Mucosa of gallbladder (tissue), 1 donor: ENCODE measurements at places on chromosomes 2 and 18. TPM values are rescaled to one million over a fixed set of nuclear protein-coding genes. Genes with fewer than 3 reads are reported as not detected.

- DNase-seq = no peak
Measured at GRCh38 chr18:79241755-79242154, 154.0 kb upstream of the NFATC1 start.

Gene TMEM237
- 13.5 TPM for total RNA-seq

- no peak for DNase-seq
Measured at GRCh38 chr2:16038621-16039020, 98.3 kb downstream of the MYCN start.

Gene MBOAT2
- 21.7 TPM for total RNA-seq

Gene TEKT4
- total RNA-seq = 0.14 TPM

GRCh38 chr2:14137643-14138042 lies 494.9 kb upstream of the LRATD1 start:
- no peak for DNase-seq

Gene REG1B
- 8.1 TPM for total RNA-seq

DNA sequence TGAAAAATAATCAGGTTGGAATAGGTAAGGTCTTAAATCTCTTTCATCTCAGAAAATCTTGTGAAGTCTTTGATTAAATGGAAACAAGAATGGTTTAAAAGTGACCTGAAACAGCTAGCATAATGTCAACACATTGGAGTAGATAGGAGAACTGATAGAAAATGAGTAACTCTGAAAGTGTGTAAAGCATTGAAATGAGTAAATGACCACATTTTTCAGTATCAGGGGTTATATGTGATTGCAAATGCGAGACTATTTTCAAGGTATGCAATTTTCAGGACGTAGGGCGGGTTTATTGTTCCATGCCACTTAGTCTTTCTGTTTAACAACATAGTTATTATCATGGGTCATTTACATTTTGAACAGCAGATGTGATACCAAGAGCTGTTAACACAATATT lies 1383.2 kb downstream of the LRP1B start:
- DNase-seq = no peak

Gene ANKRD62
- total RNA-seq = not detected

DNA sequence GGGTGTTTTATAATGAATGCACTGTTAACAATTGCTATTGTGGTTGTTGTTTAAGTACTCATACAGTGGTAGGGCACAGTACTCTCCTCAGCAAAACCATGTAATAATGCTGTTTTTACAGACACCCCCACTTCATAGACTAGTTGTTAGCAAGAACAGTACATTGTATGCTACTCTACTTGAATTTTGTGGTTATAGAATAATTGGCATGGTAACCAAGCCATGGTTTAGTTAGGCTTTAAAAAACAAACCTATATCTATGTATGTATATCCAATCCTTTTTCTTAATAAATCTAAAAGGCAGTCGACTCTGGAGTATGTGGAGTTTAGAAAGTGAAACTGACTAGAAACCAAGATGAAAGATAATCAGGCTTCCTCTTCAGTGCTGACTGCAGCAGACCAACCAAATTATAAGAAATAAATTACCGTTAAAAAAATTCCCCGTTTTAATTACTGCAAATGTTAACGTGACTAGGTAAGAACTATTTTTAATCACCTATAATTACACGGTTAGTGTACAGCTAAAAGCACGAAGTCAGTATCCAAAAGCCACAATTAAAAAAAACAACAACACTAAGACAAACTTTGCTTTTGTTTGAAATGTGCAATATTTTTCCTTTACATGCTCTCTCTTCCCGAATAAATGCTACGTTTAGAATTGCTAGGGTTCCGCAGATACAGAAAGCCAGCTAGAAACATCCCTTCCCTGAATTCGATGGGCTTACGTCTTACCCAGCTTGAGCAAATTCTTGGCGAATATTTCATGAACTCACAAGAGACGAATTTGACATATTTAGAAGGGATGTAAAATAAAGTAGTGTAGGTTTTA lies 113.3 kb upstream of the SERTAD2 start:
- DNase-seq = no peak

- no peak for DNase-seq
Measured at GRCh38 chr18:11665587-11665986, 23.5 kb upstream of the GNAL start.

Gene CHRND
- total RNA-seq = not detected

DNA sequence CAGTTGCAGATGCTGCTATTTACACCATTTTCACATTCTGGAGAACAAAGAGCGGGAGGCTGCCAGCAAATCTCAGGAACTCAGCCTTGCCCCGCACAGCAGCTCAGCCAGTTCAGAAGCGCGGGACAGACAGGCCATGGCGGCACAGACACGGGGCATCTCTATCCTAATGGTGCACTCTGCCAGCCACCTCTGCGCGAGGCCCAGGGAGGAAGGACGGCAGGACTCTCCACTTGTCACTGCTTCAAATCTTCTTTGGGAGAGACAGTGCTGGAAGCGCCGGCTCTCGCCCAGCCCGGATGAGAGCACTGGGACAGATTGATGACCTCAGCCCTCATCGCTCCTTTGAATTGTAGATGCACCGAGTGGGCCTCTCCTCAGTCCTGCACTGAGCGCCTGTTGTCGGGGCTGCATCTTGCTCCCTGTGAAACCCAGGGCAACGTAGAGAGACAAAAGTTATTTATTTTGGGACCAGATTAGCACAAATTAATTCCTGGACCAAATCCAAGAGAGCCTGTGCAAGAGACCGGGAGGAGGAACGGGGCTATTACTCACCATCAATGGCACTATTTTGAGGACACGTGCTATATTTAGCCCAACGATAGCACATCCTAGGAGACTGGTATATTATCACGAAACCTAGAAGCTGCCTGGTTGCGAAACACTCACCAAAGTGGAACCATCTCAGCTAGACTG lies 211.4 kb upstream of the SMIM21 start:
- DNase-seq = no peak

Gene B3GNT7
- 281 TPM for total RNA-seq

DNA sequence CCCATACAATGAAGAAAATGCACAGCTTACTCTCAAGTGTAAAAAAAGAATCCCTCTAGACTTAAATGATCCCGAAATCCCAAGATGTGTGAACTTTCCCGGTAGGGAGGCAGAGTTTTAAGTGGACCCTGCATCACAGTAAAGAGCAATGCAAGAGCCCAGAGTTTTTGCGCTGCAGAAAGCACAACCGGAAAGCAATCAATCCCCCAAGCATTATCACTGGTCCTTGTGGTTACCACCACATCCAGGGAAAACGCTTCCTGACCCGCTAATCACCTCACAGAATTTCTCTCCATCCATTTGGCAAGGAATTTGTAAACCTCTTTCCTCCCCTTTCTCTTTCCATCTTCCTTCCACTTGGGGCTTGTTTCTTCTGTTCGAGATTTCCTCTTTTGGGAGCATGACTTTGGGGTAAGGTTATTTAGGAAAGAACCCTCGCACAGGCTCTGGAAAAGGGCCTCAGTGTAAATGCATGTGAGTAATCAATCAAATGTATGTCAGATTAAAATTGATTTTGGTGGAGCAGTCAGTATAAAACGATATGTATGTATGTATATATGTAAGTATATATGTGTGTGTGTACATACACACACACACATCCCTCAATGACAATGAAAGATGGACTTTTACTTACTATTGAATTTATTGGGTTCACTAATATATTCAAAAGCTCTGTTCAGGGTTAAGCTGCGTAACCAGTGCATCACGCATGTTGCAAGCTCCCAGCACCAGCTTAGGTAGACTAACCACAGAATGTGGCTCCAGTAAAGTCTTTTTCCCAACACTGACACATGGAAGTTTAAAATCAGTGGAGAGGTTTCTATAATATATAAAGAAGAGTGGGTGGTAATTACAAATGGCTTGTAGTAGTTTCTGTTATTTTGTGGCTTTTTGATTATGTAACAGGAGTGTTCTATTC lies 1.6 kb downstream of the PLCL1 start:
- DNase-seq = no peak

- no peak for DNase-seq
Measured at GRCh38 chr2:160097326-160097725, 34.9 kb upstream of the PLA2R1 start.

DNA sequence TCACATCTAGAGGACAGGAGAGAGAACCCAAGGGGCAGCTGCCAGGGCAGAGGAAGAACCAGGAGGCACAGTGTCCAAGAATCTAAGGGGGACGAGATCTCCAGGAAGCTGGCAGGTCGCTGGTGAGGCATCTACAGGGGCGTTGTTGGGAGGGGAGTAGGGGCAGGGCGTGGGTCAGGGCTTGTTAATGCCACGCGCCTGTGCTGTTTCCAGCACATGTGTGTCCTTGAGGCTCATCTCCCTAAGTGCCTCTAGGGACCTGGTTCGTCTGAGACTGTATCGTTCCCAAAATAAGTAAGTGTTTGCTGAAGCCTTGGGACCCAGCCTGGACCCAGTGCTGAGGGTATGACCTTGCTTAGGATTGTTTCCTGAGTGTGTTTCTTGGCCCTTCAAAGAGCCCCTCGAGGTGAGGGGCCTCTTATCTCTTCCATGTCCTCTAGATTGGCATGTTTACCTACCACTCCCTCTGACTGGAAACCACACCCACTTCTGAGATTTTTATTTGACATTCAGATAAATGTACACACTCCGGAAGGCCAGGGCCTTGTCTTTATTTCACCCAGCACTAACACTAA lies 22.2 kb downstream of the HK2 start:
- DNase-seq = no peak

DNA sequence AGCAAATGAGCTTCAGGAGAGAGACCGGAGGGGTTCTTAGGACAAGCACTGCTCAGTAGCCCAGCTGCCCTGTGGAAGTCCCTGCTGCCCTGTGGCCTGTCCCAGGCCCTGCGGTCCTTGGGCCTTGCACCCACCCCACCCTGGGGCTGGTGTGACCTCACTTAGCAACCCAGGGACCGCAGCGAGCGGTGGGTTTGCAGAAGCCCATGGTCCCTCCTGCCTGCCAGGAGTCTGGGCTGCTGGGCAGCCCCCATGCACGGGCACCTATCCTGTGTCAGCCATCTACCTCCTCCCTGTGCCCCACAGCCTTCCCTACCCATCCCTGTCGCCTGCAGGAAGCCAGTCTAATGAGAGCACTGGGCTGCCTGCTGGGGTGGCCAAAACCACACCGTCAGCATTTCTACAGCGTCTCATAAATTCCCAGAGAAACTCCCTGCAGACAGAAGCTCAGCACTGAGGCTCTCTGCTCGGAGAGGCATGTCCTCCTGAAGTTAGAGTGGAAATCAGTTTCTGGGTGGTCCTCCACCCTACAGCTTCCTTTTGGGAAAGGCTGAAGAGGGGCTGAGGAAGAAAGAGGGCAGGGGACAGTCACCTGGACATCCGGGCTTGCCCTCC lies 231.1 kb upstream of the HS6ST1 start:
- DNase-seq = no peak

Gene GNLY
- 0.95 TPM for total RNA-seq

DNA sequence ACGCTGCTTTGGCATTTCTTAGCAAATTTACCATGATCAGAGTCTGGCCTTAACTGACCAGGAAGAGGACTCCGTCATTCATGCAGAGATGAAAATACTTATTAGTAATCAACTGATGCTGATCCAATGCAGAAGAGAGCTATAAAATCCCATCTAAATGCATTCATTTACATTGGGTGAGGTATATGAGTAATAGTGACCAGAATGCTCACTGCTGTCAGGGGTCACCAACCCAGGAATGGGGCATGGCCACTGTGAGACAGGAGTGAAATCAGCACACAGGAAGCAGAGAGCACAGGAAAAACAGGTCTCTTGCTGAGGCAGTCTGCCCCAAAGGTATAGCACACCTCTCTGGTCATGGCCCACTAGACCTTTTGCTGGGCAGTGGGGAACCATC lies 68.1 kb upstream of the TMEM247 start:
- no peak for DNase-seq

Gene HRH4
- total RNA-seq = not detected

Gene ADD2
- total RNA-seq = 0.95 TPM

DNA sequence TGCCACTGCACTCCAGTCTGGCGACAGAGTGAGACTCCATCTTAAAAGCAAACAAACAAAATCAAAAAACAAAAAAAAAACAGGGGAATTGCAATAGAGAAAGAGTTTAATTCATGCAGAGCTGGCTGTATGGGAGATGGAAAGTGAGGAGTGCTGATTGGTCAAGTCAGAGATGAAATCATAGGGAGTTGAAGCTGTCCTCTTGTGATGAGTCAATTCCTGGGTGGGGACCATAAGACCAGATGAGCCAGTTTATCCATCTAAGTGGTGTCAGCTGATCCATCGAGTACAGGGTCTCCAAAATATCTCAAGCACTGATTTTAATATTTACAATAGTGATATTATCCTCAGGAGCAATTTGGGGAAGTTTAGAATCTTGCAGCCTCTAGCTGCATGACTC lies 45.3 kb downstream of the FRZB start:
- DNase-seq = no peak

- no peak for DNase-seq
Measured at GRCh38 chr2:113831161-113831560, 58.7 kb upstream of the ACTR3 start.

DNA sequence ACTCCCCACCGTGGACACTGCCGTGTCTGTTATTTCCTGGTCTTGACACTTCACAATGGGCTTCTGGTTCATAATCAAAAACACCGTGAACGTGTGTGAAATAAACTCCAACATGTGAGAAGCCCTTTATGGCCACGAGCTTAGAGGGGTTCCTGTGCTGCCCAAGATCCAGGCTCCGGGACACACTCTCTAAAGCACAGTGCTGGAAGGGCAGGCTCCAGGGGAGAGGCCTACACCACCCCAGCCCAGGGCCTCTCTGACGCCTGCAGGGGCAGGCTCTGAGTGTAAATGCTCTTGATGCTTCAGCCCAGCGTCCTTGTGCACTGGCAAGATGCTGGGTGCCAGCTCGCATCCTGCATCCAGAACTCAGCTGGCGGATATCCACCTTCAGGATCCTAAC lies 13.7 kb downstream of the CHST10 start:
- DNase-seq = no peak

DNA sequence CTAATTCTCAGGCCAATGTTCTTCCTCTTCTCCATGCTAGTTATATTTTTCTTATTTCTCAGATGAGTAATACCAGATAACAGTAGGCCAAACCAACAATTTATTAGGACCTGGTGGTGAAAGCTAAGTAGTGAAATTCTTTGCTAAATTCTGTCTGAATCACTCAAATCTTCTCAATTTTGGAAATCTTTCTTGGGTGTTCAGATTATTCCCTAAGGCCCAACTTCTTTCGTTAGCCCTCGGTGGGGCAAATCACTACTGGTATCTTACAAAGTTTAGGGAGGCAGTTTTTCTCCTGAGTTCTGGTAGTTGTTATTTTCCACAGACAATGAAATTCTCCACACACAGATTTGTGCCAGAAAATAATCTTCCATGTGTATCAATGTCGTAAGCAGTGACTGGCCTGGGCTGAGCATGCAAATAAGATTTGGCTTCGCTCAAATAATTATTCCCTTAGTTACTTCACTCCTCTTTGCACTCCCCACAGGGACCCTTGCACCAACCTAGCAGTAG lies 443.5 kb upstream of the SLC14A2 start:
- no peak for DNase-seq

GRCh38 chr18:56473400-56474024 lies 164.9 kb downstream of the TXNL1 start:
- DNase-seq = no peak

Gene IMMT
- total RNA-seq = 74.7 TPM

- no peak for DNase-seq
Measured at GRCh38 chr2:100145893-100146656, 3.7 kb upstream of the AFF3 start.
